ENCODE measurements at places on chromosomes 2 and 18. TPM values are rescaled to one million over a fixed set of nuclear protein-coding genes. Genes with fewer than 3 reads are reported as not detected.

Gene GMCL1
- total RNA-seq: 28.2 TPM

Gene SIX3
- total RNA-seq: not detected

Gene CRYGC
- total RNA-seq: not detected

Gene GRHL1
- 0.49 TPM for total RNA-seq

Gene KCNG3
- not detected for total RNA-seq

DNA sequence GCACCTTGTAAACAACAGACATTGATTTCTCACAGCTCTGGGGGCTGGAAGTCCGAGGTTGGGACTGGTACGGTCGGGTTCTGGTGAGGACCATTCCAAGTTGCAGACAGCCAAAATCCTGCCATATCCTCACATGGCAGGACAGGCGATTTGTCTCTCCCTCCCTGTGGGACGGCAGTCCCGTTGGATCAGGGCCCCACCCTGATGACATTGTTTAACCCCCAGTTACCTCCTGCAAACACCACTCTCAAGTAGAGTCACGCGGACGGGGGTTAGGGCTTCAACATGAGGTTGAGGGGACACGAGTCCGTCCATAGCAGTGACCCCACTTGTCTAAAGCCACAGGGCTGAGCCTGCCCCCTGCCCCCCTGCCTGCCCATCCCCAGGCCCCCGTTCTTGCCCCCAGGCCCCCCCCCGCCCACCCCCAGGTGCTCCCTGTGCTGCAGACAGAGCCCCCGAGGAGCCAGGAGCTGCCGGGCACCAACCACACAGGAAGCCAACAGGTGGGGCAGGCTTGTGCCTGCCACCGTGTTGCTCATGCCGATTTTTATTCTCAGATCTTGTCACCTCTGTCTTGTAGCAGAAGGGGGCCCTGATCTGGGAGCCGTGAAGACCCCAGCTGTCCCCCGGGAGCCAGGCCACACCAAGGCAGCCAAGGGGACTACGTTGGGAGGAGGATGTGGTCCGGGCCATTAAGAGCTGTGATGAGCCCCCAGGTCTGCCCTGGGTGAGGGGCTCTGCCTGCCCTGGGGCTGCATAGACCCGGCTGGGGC is 82.2 kb downstream of the NFATC1 start:
- DNase-seq: no peak
- H3K4me3 ChIP-seq: no peak overlapping the region
- H3K27me3 ChIP-seq: no peaks in the 10 kb centered on the region
- peaks cover 24% of the 10 kb centered on the region for H3K36me3 ChIP-seq
- no peak overlapping the region for H3K27ac ChIP-seq

- H3K27ac ChIP-seq: no peak overlapping the region
- H3K36me3 ChIP-seq: no peaks in the 10 kb centered on the region
- no peaks in the 10 kb centered on the region for H3K27me3 ChIP-seq
- H3K4me3 ChIP-seq: no peak overlapping the region
Measured at GRCh38 chr2:7878786-7879482, 802.9 kb upstream of the ID2 start.

DNA sequence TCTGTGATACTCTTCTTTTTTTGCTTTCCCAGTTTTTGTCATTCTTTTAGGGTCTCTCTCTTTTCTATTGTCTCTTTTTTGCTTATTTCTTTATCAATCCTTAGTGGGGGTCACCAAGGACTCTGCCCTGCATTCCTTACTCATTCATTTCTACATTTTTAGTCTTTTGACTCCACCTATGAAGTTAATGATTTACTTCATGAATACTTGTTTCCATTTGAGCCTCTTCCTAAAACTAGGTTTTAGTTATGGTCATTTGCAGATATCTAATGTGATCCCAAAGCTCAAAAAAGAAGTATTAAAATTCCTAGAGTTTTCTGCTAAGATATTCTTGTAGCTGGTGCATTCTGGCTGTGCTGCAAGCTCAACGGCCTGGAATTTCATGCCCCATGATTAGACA is 149.3 kb upstream of the AQP4 start:
- H3K4me1 ChIP-seq: no peaks in the 10 kb centered on the region
- DNase-seq: no peak
- no peaks in the 10 kb centered on the region for H3K27me3 ChIP-seq
- no peaks in the 10 kb centered on the region for H3K36me3 ChIP-seq
- no peak overlapping the region for H3K4me3 ChIP-seq

GRCh38 chr2:151024696-151025251 is 236.9 kb downstream of the RBM43 start:
- H3K36me3 ChIP-seq: no peaks in the 10 kb centered on the region
- H3K4me1 ChIP-seq: no peaks in the 10 kb centered on the region
- no peak for DNase-seq
- no peak overlapping the region for H3K27ac ChIP-seq
- H3K27me3 ChIP-seq: no peaks in the 10 kb centered on the region

DNA sequence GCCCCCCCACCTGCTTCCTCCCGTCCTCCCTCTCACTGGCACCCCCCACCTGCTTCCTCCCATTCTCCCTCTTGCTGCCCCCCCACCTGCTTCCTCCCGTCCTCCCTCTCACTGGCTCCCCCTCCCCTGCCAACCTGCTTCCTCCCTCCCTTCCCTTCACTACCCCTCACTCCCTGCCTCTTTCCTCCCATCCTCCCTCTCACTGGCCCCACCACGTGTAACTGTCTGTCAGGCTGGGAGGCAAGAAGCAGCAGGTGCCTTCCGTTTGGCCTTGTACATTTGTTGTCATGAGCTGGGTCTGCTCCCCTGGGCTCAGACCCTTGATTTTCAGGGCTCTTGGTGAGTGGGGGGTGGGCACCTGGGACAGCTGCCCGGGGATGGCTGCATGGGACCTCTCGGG is 19.1 kb downstream of the RTP5 start:
- no peaks in the 10 kb centered on the region for H3K36me3 ChIP-seq
- H3K27ac ChIP-seq: no peak overlapping the region
- no peaks in the 10 kb centered on the region for H3K27me3 ChIP-seq
- H3K4me1 ChIP-seq: peaks cover 8% of the 10 kb centered on the region
- DNase-seq: peak; percentile 1
- no peak overlapping the region for H3K4me3 ChIP-seq

DNA sequence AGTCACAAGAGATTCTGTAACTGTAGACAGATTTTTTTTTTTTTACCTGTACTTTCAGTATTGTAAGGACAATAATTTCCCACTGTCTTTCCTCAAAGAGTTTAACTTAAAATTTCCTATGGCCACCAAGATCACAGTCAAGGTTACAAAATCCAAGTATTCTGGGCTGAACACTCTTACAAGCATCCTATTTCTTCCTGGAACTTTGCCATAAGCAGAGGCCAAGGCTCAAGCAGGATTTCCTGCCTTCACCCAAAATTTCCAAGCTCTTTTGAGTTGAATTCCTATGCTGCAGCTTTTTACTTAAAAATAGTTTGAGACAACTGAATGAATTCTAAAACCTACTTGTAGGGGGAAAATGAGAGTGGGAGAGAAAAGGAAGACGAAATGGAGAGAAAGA is 299.4 kb downstream of the ZNF516 start:
- H3K27ac ChIP-seq: no peak overlapping the region
- H3K4me1 ChIP-seq: no peaks in the 10 kb centered on the region
- no peak for DNase-seq
- H3K4me3 ChIP-seq: no peak overlapping the region
- no peaks in the 10 kb centered on the region for H3K36me3 ChIP-seq

GRCh38 chr2:10535703-10536102 is 87.6 kb upstream of the ODC1 start:
- DNase-seq: no peak
- no peaks in the 10 kb centered on the region for H3K36me3 ChIP-seq
- H3K27me3 ChIP-seq: no peaks in the 10 kb centered on the region
- no peak overlapping the region for H3K27ac ChIP-seq
- no peak overlapping the region for H3K4me3 ChIP-seq

GRCh38 chr2:129893244-129893643 is 86.2 kb upstream of the RAB6C start:
- no peaks in the 10 kb centered on the region for H3K4me1 ChIP-seq
- DNase-seq: no peak
- peaks cover 7% of the 10 kb centered on the region for H3K27me3 ChIP-seq
- H3K36me3 ChIP-seq: no peaks in the 10 kb centered on the region
- H3K4me3 ChIP-seq: no peak overlapping the region

- no peak for DNase-seq
- H3K4me3 ChIP-seq: no peak overlapping the region
- no peaks in the 10 kb centered on the region for H3K4me1 ChIP-seq
Measured at GRCh38 chr2:46340740-46341420, 43.7 kb downstream of the EPAS1 start.

DNA sequence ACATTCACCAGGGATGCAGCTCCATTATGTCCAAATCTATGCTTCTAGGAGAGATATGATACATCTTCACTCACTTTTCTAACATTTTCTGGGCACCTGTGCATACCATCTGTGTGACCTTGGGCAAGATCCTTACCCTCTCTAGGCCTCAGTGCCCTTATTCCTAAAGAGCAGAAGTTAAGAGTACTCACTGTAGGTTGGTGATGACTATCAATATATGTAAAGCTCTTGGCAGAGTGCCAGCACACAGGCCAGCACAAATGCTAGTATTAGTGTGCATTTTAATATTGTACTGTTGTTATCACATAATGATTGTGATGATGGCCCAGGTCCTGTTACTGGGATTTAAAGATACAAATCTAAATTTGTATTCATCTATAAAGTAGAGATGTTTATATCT is 199.2 kb downstream of the RAD51AP2 start:
- no peak overlapping the region for H3K27ac ChIP-seq
- H3K4me3 ChIP-seq: no peak overlapping the region
- H3K4me1 ChIP-seq: no peaks in the 10 kb centered on the region
- H3K27me3 ChIP-seq: no peaks in the 10 kb centered on the region
- no peaks in the 10 kb centered on the region for H3K36me3 ChIP-seq

GRCh38 chr2:216752855-216753505 is 57.6 kb upstream of the IGFBP5 start:
- H3K4me3 ChIP-seq: no peak overlapping the region
- no peaks in the 10 kb centered on the region for H3K27me3 ChIP-seq
- DNase-seq: no peak

All from CD4-positive, alpha-beta memory T cell (primary cell).